Activated CD4-positive, alpha-beta T cell treated with anti-CD3 and anti-CD28 coated beads, Interleukin-10, Interleukin-2, amounts not matched to agents 100 ng/mL and 50 ng/mL, durations not matched to agents 16 hours and 8 hours (primary cell): ENCODE measurements at places on chromosomes 5 and 9.
A peak's percentile ranks its signal among the peaks of the same experiment; 100 is the strongest.

DNA sequence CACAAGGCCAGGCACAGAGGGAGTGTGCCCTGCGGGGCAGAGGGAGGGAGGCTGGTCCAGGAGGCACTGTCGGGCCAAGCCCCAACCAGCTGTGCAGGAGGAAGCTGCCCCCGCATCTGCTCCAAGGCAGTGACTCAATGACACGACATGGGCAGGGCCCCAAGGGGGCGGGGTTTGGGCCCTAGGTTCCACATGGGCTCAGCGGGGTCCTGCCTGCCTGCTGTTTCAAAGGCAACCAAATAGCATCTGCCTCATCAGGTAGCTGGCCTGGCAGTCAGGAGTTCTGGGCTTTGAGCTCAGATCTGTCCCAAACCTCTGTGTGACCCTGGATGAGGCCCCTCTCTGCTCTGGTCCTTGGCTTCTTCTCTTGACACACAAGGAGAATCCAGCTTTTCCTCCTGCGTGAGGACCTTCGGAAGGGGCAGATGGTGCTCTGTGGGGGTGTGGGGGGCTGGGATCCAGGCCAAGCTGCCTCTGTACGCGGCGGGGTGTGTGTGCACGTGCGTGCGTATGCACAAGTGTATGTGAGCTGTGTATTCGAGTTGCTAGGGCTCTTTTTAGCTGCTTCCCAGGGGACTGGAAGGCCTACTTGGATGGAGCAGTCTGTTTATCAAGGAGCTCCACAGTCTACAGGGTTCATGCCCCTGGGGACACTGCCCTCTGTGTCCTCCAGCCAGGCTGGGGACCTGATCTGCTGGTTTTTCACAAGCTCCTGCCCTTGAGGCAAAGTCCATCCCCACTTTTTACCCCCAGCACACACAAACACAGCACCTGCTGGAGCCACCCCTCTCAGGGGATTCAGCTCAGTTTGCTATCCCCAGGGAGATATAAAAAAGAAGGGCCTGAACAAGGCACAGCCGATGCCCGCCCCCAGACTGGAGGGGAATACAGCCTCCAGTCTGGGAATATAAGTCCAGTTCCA, 138.9 kb downstream of the RGS3 start:
- peak; percentile 59 for DNase-seq

- DNase-seq: no peak
Measured at GRCh38 chr5:29208024-29208423, 1985.5 kb upstream of the CDH6 start.

DNA sequence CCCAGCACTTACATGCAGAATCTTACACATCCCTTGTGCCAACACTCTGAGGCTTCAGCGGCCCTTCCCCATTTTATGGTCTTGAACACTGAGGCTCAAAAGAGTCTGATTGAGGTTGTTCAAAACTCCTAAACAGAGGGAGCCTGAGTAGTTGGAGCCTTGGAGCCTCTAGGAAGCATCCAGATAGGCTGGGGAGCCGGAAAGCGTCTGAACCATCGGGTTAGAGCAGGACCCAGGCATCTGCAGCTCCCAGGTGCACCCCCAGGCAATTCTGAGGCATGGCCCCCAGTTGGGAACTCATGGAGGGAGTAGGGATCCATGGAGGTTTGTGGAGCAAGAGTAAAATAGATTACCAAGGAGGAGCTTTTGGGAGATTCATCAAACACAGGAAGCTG, 3.8 kb downstream of the OLFML2A start:
- no peak for DNase-seq

- DNase-seq: peak; percentile 5
Measured at GRCh38 chr9:20997503-20998076, 33.9 kb downstream of the HACD4 start.

GRCh38 chr5:119016125-119016774, 27.9 kb upstream of the DTWD2 start:
- no peak for DNase-seq

- DNase-seq: no peak
Measured at GRCh38 chr5:93599001-93599379, 16.0 kb downstream of the NR2F1 start.
